Ascending aorta (tissue), 2 donors: ENCODE measurements at places on chromosomes 7 and 10. TPM values are rescaled to one million over a fixed set of nuclear protein-coding genes. Genes with fewer than 3 reads are reported as not detected.

TWIST1 gene
- total RNA-seq: 2.0 TPM

RAPGEF5 gene
- 65.8 TPM for total RNA-seq

CPN1 gene
- not detected for total RNA-seq

BLNK gene
- not detected for total RNA-seq

GDF2 gene
- total RNA-seq: 0.21 TPM

PIP gene
- total RNA-seq: not detected

TM9SF3 gene
- 30.4 TPM for total RNA-seq

PHKG1 gene
- total RNA-seq: 1.1 TPM

CUBN gene
- 6.8 TPM for total RNA-seq

ZNF239 gene
- 7.1 TPM for total RNA-seq

INA gene
- total RNA-seq: not detected

SEMA4G gene
- total RNA-seq: 2.1 TPM

PNLIP gene
- not detected for total RNA-seq

DNA sequence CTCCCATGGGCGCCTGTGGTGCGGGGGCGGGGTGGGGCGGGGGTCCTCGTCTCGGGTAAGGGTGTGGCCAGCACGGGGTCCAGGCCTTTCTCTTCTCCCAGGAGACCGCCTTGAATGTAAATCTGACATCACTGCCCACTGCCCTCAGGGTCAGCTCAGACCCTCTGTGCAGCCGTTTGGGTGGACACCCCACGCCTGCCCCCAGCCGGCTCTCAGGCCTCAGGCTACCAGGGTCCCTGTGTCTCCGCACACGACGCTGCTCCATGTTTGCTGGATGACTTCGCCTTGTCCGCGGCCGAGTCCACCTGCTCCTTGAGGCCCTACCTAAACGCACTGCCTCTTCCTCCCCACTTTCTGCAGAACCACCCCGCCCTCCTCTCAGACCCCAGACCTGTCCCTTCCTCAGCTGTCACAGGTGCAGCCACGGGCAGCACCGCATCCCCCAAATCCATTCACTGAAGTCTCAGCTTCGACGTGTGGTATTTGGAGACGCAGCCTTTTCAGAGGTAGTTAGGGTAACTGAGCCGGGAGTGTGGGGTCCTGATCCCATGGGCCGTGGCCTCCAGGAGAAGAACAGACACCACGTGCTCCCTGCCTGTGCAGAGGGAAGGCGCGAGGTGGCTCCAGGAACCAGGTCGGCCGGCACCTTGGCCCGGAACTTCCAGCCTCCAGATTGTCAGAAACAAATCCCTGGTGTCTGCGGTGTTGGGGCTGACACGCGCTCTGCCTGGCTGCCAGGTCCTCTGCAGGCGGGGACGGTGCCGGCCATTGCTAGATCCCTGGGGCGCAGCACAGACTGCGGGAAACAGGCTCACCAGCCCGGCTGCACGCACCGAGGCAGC lies 97.4 kb upstream of the DIP2C start:
- no peak for DNase-seq

DNA sequence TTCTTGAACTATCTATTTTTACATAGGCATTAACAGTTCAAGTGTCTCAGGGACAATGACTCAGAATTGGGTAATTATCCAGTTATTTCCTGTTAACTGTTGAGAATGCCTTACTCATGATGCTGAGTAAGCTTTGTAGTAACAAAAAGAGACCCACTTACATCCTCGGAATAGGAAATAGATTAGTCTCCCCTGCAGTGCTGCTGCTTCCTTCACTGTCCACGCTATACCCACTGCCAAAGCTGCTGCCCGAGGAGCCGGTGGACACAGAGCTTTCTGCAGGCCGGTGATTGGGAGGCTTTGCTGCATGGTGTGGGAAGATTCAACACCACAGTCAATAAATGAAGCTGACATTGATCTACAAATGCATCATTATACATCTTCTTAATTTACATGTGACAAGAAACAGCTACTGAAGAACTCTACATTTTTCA lies 357.1 kb downstream of the PCLO start:
- DNase-seq: no peak

DNA sequence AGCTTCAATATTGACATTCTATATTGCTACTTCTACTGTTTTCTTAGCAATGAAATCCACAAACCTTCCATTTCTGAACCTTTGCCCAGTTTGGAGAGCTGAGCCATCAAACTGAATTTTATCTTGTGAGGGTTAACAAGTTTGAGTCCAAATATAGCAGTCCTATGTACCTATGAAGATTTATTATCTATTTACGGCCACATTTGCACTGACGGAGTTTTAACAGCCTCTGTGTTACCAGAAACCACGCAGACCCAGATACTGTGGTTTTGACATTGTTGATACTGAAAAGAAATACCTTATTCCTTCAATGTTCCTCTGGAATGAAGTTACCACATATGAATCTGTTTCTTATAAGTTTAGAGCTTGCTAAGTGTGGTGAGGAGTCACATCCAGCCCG lies 172.6 kb downstream of the FGFR2 start:
- no peak for DNase-seq

GRCh38 chr10:99345350-99345749 lies 16.2 kb downstream of the CNNM1 start:
- DNase-seq: no peak

DNA sequence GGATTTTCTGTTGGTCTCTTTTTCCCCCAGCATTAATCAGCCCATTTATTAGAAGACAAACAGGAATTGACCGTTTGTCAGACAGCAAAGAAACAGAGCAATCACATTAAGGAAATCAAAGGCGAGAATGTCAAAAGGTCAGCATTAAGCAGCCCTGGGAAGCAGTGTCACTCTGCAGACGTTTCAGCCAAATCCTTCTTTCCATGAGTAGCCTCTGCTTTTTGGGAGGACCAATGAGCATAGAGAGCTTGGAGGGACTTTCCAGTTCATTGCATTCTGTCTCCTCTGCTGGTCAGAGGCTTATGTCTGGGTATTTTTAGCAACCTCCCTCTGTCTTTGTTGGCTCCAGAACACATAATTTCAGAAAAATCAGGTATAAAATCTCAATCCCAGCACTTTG lies 481.4 kb downstream of the GALNT17 start:
- DNase-seq: no peak

- DNase-seq: no peak
Observed at GRCh38 chr7:123600876-123601275, 745 bp upstream of the ASB15 start.

- DNase-seq: no peak
Observed at GRCh38 chr10:6473430-6473829, 106.6 kb downstream of the PRKCQ start.

- no peak for DNase-seq
Observed at GRCh38 chr7:28152594-28152993, 28.0 kb downstream of the JAZF1 start.

- no peak for DNase-seq
Observed at GRCh38 chr10:131920151-131920550, 19.3 kb downstream of the PPP2R2D start.

DNA sequence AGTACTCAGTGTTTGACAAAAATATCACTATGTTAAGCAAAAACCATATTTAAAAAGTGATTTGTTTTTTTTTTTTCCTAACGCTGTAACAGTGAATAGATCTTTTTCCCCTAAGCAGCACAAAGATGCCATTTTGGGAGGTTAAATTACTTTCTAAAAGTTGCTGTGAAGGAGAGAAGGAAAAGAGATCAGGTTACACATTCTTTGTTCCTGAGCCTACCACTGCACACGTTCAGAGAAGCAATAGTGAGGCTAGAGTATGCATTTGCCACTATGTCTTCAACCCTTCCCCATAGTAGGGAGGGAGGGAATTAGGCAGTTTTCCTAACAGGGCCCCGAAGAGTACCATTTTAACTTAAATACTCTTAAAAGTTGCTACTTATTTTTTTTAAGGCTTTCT lies 38.9 kb downstream of the BMPR1A start:
- no peak for DNase-seq

- DNase-seq: no peak
Observed at GRCh38 chr10:88899886-88900285, 19.8 kb downstream of the STAMBPL1 start.

DNA sequence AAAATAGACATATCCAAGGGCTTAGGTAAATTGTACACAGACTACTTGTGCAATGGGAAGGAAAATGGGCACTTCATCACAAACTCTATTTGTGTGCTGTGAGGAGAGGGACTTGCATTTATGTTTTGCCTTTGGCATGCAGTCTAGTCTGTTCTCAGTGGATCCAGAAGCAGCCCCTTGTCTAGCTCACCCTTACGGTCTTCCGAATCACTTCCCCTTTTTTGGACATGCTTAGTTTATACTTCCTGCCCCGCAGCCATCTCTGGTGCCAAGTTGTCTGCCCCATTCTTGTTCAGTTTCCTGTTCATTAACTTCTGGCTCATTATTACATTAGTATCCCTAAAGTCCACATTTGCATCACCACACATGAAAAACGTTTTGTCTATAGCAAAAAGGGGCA lies 161.6 kb downstream of the NRCAM start:
- no peak for DNase-seq

- no peak for DNase-seq
Observed at GRCh38 chr10:73263693-73264347, 11.4 kb upstream of the MRPS16 start.

GRCh38 chr7:127968547-127968946 lies 62.7 kb downstream of the LRRC4 start:
- no peak for DNase-seq

DNA sequence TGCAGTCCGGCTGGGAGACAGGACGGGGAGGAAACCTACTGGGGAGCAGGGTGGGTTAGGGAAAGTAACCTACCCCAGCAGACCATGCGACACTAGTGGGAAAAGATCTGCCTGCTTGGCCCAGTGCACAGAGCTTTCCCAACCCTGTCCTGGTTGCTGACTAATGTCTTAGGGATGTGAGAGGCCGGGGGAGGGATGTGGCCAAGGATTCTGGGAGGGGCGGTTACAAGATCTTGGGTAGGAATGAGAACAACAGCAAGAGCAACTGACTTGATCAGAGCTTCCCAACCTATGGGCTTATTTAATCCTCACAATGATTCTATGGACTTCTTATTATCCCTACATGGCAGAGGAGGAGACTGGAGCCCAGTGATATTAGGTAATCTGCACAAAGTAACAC lies 24.0 kb upstream of the EIF5AL1 start:
- DNase-seq: peak; percentile 89

- DNase-seq: no peak
Observed at GRCh38 chr7:77940647-77941046, 142.1 kb downstream of the PHTF2 start.

GRCh38 chr7:73451780-73452398 lies 18.3 kb downstream of the FZD9 start:
- DNase-seq: no peak

GRCh38 chr10:131728286-131729228 lies 172.3 kb upstream of the PPP2R2D start:
- DNase-seq: peak; percentile 57

GRCh38 chr10:58266003-58266825 lies 1.5 kb downstream of the IPMK start:
- DNase-seq: no peak

- DNase-seq: no peak
Observed at GRCh38 chr10:70578371-70578947, 24.1 kb downstream of the PRF1 start.

DNA sequence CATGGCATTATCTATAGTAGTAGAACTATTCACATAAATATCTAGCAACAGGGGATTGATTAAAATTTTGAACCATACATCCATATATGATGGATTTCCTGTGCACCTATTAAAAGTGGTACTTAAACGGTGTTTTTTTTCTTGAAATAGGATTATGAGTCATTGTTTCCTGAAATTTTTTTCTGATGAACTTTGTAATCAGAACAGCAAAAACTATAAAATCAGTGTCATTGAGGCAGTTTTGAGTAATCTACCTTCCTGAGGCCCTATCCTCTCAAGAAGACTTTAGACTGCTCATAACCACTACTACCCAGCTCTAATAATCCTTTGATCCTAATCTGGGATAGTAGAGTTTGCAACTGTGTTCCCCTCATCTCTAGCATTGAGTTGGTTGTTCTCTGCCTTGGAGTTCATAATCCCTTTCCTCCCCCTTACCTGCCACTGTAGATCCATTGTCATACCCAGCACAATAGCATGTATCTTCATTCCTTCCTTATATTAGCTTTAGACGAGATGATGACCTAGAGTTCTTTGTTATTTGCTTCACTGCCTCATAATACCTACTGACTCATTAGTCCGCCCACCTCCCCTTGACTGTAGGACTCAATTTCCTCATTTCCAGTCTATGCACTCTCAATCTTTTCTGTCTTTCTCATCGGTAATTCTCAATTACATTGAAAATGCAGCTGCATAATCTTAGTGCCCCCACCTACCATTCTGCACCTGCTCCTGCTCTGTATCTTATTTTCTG lies 133.4 kb downstream of the LRRC4 start:
- no peak for DNase-seq

GRCh38 chr10:88280518-88280917 lies 302.6 kb downstream of the RNLS start:
- DNase-seq: no peak

DNA sequence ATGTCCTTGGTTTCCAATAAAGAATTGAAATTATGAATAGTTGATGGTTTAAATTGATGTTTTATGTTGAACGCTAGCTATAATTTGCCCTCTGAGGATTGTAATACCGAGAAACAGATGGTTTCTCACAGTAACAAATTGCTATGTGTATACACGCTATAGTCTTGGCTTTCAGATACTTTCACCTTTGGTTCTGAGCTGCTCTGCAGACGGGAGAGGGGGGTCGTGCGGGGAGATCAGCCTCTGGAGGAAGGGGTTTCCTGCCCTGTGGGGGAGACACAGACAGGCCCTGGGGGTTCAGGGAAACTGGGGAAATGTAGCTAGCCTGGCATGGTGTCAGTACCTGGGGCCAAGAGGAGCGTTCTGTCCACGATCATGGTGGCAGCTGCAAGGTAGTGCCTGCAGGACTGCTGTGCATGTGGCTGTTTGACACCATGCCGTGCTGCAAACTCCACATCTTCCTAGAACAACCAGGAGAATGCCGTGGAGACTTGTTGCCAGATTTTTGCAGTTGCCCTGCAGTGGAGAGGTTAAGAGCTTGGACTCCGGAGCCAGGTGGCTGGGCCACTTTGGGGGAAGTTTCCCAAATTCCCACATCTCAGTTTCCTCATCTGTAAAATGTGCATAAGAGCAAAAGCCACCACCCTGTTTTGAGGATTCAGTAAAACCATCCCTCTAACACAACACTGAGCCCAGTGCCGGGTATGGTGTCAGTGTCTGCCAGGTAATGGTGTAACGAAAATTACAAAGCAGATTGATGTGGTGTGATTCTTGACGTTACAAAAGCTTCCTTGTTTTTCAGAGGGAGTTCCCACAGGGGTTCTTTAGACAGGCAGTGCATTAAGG lies 167.9 kb downstream of the CUX1 start:
- DNase-seq: no peak

DNA sequence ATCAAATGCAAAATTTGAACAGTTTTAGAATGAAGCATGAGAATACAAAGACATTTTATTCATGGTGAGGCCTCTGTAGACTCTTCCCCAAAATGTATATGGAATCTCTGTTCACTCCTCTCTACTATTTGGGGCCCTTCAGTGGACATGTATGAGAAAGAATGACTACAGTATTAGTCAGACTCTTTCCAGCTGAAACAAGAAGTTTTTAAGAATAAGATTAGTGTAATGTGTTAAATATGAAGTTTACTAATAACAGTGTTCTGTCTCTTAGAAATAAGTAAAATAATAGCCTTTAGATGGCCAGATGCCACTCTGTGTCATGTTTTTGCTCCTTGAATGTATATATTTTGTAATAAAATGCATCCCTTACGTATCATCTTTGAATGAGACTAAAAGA lies 585.6 kb downstream of the SUGCT start:
- DNase-seq: no peak

GRCh38 chr7:30465811-30466180 lies 12.8 kb downstream of the NOD1 start:
- peak; percentile 45 for DNase-seq

GRCh38 chr10:12561307-12561706 lies 212.0 kb downstream of the CAMK1D start:
- no peak for DNase-seq

GRCh38 chr10:58373442-58373827 lies 11.8 kb upstream of the TFAM start:
- no peak for DNase-seq
